ENCODE measurements at places on chromosomes 16 and 17.

- DNase-seq, result no peak
Measured at GRCh38 chr16:55568207-55568606, 1.7 kb downstream of the CAPNS2 start.

DNA sequence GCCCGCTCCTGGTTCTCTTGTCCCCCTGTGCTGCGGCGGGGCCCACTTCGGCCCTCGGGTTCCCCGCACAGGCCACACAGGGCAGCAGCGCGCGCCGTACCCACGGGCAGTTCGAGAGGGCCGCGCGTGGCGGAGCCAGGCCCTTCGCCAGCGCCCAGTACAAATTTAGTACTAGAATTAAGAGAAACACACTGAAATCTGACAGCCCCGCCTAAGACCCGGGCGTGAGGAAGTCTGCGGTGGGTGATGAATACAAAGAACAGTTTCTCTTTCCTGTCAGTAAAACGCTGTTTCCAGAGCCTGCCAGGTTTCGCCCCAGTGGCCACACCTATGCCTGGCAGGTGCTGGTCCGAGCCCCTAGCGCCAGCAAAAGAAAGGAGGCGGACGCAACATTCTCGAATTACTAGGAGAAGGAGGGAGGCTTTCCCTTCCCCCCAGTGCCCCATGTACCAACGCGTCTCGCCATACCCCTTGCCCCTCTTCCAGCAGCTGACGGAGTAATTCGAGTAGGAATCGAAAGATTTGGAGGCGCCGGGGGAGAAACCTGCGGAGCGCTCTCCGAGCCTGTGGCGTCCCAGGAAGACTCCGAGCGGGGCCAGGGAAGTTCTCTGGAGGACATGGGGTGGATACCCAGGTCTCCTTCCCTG lies 591 bp upstream of the SLFN5 start:
- DNase-seq, result peak; percentile 92

GRCh38 chr17:61158376-61158775 lies 241.3 kb upstream of the TBX2 start:
- no peak for DNase-seq

GRCh38 chr17:45227926-45228762 lies 6.5 kb downstream of the FMNL1 start:
- no peak for DNase-seq

- no peak for DNase-seq
Measured at GRCh38 chr16:82395212-82395611, 225.2 kb upstream of the MPHOSPH6 start.

GRCh38 chr17:1455291-1455796 lies 688 bp downstream of the CRK start:
- peak; percentile 50 for DNase-seq

DNA sequence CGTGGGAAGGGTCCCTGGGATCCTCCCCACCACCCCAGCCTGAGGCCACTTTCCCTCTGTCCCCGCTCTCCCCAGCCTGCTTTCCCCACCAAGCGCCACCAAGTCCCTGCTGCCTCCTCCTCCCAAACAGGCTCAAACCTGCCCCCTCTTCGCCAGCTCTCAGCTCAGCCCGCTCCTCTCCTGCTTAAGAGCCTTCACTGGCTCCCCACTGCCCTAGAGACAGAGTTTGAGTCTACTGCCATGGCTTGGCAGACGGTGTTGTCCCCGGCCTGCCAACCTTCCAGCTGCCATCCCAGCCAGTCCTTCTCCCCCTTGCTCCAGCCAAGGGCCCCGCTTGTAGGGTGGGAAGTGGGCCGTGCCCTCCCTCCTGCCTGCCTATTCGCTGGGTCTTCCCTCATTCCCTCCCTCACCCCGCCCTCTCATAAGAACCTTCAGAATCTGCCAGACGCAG lies 11.1 kb downstream of the IL4R start:
- no peak for DNase-seq

GRCh38 chr16:3256146-3256865 lies at the start of gene MEFV:
MEFV (minus strand) TSS chr16:3256633; CDS start chr16:3256587, 46 bp downstream.
- DNase-seq, result no peak

DNA sequence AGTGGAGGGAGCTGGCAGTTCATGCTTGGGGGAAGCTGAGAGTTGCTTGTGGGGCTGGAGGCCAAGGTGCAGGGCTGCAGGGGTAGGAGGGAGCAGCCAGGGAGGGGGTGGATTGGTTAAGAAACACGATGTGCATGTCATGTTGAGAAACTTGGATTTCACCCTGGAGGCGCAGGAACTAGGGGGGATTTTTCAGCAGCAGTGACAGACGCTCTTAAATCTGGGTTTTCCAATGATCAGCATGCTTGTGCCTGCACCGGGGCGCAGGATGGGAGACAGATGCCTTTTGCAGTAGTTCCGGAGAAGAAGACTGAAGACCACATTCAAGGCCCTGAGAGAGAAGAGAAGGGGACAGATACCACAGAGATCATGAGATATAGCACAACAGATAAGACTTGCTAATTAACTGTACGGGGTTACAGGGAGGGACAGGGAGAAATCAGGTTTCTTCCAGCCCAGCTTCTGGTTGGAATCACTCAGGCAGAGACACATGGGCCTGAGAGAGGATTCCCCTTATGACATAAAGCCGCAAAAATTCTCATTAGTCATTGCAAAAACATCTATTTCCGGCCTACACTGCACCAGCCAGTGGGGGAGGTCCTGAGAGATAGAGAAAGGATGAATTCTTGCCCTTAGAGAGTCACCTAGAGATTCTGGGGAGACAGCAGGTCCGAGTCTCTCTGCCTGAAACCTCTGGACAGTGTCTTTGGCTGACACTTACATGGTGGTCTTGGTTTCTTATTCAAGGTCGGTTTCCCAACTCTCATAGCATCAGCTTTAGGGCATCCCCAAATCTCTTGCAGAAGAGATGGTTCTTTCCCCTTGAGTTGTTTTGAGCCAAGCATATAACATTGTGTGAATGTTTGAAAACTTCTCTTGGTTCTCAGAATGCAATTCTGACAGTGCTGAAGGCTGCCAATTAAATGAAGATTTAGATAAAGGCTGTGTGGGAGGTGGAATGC lies 27.1 kb downstream of the CDH13 start:
- DNase-seq, result peak; percentile 66

GRCh38 chr16:68451676-68452075 lies 3.4 kb upstream of the SMPD3 start:
- no peak for DNase-seq

- DNase-seq, result no peak
Measured at GRCh38 chr17:61488878-61489718, 36.9 kb downstream of the TBX4 start.

GRCh38 chr16:64364894-64365293 lies 757.0 kb downstream of the CDH11 start:
- no peak for DNase-seq

DNA sequence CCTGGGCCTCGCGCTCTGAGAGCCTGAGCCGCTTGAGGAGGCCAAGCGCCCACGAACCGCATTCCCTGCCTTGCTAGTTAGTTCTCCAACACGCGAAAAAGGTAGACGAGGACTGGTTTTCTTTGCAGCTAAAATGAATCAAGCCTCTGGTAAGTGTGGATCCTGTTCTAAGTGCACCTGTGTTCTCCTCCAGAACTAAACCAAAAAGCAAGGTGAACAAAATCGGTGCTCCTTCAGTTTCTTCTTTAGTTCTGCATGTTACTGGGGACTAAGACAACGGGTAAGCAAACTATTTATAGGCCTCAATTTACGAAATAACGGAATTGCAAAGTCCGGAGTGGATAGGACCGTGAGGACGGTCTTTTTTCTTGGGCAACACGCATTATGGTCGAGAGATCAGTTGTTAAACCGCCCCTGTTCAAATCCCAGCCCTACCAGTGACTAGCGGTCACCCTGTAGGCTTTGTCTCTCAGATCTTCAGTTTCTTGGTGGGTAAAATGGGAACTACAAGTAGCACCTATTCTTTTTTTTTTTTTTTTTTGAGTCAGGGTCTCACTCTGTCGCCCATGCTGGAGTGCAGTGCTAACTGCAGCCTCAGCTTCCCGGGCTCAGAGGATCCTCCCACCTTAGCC lies 993 bp upstream of the ANKRD11 start:
- DNase-seq, result no peak

DNA sequence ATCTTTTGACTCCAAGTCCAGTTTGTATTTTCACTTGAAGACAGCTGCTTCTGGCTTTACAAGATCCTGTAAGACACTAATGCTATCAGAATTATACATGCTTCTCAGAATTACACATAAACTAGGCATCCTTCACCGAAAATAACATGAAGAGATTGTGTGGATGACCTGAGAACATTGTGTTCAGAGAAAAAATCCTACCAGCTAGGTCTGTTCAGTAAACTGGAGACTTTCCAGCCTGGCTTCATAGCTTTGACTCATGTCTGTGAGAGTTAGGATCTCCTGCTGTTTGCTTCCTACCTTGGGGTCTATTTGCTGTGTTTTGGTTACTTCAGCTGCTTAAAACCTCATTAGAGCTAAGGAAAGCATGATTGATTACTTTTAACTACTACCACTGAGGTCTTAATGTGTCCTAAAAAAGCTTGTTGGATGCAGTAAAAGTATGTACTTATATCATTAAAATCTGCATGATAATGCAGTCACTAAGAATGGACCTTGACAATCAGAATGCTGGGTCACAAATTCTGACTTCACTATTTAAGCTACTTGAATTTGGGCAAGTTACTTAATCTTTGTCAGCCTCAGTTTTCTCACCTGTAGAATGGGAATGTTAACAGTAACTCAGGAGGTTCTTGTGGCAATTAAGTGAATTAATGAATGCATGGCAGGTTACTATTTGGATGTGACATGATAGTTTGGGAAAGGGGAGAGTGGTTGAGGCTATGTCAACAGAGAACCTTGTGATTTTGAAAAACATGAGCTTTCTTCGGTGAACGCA lies 8.0 kb upstream of the MYH13 start:
- DNase-seq, result no peak

DNA sequence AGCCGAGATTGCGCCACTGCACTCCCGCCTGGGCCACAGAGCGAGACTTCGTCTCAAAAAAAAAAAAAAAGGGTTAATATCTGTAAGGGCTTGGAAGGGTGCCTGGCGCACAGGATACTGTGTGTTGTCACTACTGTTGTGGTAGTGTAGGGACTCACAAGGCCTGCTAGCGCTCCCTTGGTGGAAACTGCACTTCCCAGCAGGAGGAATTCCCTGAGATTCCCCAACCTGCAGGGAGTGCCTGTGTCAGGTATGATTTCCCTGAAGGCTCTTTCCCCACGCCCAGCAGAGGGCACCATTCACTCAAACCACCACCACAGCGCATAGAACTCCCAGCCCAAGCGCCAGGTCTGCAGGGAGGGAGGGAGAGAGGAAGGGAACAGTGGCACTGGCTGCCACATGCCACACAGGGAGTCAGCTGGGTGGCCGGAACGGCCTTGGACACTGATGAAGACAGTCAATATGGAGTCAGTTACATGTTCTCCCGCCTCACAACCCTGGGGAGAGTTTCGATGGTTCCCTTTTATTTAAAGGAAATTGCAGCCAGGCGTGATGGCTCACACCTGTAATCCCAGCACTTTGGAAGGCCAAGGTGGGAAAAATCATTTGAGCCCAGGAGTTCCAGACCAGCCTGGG lies 32.7 kb upstream of the CDH1 start:
- DNase-seq, result peak; percentile 58

GRCh38 chr17:7837408-7838088 lies 3.5 kb downstream of the KDM6B start:
- no peak for DNase-seq

- no peak for DNase-seq
Measured at GRCh38 chr17:45333702-45334092, 16.9 kb upstream of the MAP3K14 start.

DNA sequence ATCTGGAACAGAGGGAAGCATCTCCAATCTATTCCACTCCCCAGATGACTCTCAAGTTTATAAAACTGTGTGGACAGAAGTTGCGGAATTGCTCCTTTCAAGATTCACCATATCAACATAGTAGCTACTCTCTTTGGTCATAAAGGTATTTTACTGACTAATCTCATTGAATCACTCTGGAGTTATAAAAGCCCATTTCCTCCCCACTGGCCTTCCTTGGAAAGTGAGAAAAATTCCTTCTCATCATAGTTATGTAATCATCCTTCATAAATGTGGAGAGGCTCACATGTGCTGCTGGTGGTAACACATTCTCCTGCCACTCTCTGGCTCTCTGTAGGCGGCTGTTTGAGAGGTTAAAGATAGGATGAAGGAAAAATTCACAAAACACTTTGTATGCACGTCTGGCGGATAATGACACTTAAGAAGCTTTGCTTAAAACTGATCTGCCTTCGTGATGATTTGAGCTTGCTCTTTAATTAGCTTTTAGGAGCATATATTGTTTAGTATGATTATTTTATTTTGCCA lies 1034.0 kb upstream of the EEF2KMT start:
- DNase-seq, result no peak

Measured in activated CD4-positive, alpha-beta memory T cell treated with anti-CD3 and anti-CD28 coated beads, Interleukin-2, amount 10 ng/mL, durations not matched to agents 7 days and 5 days (primary cell).